Esophagus squamous epithelium (tissue), 5 donors: ENCODE measurements at places on chromosomes 12 and 14.

DNA sequence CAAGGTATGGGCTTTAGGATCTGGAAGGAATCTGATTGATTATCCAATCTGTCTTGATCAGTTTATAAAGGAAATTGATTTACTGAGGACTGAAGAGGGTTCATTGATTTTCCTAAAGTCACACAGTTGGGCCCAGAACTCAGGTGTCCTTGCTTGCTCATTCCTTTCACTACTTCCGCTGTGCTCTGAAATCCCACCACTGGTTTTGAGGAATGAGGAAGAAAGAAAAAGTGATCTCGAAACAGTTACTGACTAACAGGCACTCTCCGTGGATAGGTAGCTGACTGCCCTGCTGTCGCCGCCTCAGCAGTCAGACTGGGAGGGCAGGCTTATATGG lies at the start of gene FITM1:
Gene FITM1, plus strand, starts transcription at position 280 of the 337 bp plus-strand sequence. CDS start 905 bp downstream, outside the sequence.
- DNase-seq = no peak

DNA sequence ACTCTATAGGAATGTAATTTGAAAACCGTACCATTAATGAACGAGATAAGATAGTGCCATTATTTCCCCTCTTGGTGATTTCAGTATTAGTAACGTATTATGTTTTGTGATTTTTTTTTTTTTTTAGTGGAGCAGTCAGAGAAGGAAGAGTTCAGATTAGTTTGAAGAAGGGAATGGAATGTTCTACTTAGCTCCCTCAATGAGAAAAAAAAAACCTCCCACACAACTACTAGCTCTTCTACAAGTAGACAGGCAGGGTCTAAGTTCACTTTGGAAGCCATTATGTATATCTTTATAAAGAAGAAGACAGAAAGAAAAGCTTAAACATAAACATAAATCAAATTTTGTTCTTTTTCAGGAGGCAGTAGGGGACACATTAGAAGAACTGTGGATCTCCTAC lies 27.3 kb downstream of the PNMA1 start:
- DNase-seq = no peak

GRCh38 chr12:12353276-12353675 lies 3.2 kb upstream of the MANSC1 start:
- DNase-seq = no peak

DNA sequence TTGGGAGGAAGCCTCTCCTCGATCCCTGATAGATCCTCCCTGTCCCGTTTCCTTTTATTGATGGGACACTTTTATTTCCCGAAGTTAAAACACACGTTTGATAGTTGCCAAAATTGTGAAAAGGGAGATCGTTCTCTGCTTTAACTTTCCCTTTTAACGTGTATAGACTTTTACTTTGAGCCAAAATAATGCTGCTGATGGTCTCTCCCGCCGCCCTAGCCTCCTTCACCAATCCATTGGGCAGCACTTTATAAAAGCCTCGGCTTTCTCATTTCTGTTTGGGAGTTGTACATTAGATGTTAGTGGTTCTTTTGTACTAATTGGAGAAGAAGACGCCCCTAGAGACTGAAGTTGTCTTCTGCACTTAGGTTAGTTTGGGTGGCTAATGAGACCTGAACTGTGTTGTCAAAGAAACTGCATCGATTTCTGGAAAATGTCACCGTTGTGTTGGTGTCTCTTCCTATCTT lies 1.4 kb downstream of the TMTC2 start:
- no peak for DNase-seq

DNA sequence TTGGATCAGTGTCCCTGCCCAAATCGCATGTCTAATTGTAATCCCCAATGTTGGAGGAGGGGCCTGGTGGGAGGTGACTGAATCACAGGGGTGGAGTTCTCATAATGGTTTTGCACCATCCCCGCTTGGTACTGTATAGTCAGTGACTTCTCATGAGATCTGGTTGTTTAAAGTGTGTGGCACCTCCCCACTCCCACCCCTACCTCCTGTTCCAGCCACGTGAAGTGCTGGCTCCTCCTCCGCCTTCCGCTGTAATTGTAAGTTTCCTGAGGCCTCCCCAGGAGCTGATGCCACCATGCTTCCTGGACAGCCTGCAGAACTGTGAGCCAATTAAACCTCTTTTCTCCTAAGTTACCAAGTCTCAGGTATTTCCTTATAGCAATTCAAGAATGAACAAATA lies 67.2 kb downstream of the FERMT2 start:
- no peak for DNase-seq

GRCh38 chr12:111360325-111360930 lies 8.5 kb downstream of the PHETA1 start:
- no peak for DNase-seq

DNA sequence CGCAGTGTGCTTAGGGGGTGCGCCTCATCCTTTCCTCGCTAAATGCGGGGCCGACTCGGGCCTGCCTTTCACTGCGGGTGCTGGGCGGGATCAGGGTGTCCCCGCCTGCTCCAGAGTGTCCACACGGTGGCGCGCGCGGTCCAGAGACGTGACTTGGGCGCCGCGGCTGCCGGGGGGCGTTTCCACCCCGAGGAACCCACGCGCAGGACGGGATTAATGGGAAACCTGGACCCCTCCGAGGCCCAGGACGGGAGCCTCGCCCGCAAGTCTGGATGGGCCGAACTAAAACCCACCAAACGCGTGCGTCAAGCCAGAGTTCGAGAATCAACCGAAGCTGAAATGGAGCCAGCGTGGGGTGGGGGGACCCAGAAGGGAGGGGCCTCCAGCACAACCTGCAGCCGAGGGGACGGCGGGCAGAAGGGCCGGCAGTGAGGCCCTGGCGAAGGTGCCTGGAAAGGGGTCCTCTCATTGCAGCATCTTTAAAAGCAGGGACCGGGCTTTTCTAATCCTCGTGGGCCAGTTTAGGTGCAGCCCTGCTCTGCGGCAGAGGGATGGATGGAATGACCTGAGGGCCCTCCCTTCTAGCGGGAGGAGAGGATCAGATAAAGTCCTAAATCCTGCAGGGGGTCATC lies 93.3 kb downstream of the NINJ2 start:
- no peak for DNase-seq

- no peak for DNase-seq
Measured at GRCh38 chr12:131385313-131386166, 325.4 kb upstream of the SFSWAP start.

DNA sequence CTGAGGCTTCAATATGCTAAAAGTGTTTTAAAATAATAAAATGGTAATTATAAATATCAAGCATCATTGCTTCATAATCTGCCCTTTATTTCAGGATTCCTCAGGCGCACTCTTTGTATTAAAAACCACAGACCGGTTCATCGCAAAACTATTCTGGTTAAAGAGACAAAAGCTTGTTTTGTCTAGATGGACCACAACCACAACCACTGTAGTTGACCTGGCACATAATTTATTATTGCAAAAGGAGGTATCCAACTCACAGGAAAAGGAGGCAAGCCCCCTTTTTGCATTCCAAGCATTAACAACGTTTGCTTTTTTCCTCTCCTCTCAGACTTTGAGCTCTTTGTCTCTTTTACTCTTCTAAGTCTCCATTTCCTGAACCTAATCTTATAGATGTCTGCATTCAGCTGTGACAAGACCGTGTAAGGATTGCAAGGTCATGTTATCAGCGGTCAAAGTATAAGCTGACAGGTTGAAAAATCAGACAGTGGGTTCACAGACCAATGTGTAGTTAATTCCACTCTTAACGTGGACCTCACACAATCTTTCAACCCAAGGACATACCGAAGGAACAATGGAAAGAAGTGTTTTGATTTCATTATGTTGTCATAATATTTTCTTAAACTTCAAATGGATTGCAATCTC lies 1057.6 kb downstream of the GALC start:
- no peak for DNase-seq

GRCh38 chr12:125249066-125249824 lies 184.0 kb downstream of the AACS start:
- no peak for DNase-seq

- DNase-seq = no peak
Measured at GRCh38 chr14:24179961-24180796, 8.3 kb downstream of the REC8 start.

GRCh38 chr12:122318607-122319605 lies 52.6 kb upstream of the VPS33A start:
- DNase-seq = no peak

DNA sequence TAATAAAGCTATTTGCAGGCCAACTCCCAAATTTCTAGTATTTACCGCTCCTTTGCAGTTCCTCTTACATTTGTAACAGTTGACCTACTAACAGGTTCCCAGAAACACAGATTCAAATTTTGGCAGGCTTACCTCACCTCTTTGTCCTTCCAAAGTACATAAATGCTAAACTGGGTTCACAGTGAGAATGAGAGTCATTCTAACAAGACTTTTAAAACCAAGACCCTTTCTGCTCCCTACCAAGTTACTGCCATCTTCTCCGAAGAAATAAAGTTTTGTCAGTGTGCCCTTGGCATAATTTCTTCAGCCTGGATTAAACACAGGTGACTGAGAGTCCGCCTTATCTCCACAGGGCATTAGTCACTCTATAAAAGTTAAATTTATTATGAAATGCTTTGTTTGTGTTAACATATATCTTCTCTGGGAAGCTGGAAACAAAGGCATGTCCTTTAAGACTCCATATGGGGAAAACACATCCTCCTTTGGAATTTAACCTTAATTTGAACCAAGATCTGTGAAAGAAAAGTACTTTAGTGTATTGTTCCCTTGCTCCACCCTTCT lies 28.2 kb downstream of the FOXA1 start:
- DNase-seq = no peak

DNA sequence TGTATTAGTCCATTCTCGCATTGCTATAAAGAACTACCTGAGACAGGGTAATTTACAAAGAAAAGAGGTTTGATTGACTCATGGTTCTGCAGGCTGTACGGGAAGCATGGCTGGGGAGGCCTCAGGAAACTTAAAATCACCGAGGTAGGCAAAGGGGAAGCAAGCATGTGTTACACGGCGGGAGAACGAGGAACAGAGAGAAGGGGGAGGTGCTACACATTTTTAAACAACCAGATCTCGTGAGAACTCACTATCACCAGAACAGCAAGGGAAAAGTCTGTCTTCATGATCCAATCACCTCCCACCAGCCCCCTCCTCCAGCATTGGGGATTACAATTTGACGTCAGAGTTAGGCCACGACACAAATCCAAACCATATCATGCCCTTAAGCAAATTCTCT lies 13.3 kb upstream of the MAX start:
- no peak for DNase-seq

- no peak for DNase-seq
Measured at GRCh38 chr14:99182548-99183250, 89.3 kb downstream of the BCL11B start.

GRCh38 chr12:22248571-22249115 lies 85.9 kb downstream of the ST8SIA1 start:
- no peak for DNase-seq

DNA sequence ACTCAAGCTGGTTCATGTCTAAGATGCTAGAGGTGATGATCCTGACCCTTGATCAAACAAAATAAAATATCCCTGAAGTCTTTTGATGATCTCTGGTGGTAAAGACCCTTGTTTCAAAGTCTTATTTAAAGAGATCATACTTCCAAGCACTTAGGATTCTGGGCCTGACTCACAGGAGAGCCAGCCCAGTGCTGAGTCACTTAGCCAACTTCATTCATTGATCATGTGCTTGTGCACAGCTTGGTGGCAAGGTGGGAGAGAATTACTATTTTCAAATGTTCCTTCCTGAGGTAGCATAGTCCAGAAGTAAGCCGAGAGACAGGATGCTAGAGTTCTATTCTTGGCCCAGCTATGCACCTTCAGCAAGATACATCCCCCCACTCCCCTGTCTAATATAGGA lies 40.6 kb downstream of the SCN8A start:
- DNase-seq = no peak

GRCh38 chr12:4280351-4281163 lies 7.0 kb downstream of the CCND2 start:
- no peak for DNase-seq

DNA sequence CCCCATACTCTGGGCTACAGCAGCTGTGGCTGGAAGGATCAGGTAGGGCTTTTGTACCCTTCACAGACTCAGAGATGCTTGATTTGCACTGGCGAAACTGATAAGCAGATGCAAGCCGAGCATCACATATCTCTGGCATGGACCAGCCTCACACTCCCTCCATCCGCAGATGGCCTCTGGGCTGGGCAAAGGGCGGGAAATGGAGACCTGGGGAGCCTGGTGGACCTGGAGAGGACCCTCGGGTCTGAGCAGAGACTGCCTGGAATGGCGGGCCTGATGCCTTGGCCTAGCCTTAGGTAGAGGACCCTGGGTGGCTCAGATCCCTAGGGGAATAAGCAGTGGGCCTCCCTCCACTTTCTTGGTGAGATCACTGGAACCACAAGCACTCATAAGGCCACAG lies 53.2 kb downstream of the GALNT16 start:
- no peak for DNase-seq

DNA sequence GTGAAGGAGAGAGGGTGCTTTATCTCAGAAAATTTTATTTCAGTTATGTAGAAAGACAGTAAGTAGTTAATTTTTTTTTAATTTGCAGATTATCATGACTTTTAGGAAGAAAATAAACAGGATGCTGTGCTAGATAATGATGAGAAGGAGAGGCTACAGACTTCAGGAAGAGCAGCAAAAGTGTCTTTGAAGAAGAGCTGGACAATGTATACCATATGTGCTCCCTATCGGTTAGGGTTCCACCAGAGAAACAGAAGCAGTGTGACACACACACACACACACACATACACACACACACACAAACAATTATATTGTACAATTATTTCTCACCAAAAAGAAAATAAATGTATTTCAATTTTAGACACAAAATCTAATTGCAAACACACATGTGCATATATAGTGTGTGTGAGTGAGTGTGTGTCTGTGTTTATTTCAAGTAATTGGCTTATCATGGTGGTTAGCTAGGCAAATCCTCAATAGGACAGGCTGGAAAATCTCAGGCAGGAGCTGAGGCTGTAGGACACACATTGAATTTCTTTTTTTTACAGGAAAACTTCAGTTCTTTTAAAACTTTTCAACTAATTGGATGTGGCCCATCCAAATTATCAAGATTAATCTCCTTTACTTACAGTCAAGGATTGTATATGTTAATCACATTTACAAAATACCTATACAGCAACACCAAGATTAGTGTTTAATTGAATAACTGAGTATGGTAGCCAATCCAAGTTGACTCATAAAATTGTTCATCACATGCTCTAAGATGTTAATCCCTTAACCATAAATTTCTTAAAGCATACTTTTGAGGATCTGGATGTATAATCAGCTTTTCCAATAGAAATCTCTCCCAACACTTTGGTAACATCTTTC lies 235.8 kb upstream of the DCN start:
- DNase-seq = no peak

- DNase-seq = no peak
Measured at GRCh38 chr14:96362071-96362964, 823 bp downstream of the ATG2B start.
